Stimulated activated CD4-positive, alpha-beta T cell treated with anti-CD3 and anti-CD28 coated beads, Interleukin-1b, Interleukin-23, amount 100 ng/mL, for 24 hours (primary cell): ENCODE measurements at places on chromosomes 7 and 10.

DNA sequence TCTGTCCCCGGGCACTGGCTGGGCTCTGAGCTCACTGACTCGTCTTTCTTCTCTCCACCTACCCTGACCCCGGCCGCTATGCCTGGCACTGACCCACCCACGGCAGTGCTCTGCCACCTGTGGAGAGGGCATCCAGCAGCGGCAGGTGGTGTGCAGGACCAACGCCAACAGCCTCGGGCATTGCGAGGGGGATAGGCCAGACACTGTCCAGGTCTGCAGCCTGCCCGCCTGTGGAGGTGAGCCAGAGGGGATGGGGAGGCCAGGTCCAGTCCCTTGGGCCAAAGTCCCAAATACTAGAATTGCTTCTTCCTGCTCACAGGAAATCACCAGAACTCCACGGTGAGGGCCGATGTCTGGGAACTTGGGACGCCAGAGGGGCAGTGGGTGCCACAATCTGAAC lies 27.3 kb downstream of the TBATA start:
- DNase-seq: no peak

- no peak for DNase-seq
Observed at GRCh38 chr10:121754666-121755065, 156.4 kb upstream of the FGFR2 start.

GRCh38 chr7:45874408-45875131 lies 1.7 kb upstream of the CCDC201 start:
- no peak for DNase-seq

DNA sequence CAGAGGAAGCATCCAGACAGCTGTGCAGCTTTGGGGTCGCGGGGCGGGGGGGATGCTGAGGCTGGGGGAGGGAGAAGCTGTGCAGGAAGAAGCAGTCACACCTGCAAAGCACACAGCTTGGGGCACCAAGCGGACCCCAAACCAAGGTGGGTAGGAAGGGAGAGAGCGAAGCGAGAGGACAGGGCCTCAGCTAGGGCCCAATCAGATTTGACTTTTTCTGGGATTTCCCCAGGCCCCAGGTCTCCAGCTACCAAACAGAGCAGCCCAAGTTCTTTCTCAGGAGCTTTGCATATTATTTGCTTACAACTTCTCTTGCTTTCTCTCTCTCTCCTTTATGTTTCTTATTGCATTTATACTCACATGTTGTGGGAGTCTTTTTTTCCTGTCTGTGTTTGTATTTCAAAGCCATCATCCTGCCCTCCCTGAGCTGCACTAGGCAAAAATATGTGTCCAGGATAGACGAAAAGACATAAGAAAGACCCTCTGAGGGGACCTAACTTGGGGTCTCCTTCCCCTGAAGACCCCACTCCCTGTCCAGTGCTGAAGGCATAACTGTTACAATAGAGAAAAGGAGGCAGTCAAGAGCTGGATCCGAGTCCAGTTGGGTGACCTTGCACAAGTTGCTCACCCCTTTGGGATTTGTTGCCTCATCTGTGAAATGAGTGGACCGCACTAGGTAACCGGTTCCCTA lies 50.6 kb upstream of the SMNDC1 start:
- no peak for DNase-seq

GRCh38 chr7:131949659-131950058 lies 393.2 kb upstream of the PODXL start:
- no peak for DNase-seq

- DNase-seq: no peak
Observed at GRCh38 chr7:33876596-33877274, 28.6 kb upstream of the BMPER start.

DNA sequence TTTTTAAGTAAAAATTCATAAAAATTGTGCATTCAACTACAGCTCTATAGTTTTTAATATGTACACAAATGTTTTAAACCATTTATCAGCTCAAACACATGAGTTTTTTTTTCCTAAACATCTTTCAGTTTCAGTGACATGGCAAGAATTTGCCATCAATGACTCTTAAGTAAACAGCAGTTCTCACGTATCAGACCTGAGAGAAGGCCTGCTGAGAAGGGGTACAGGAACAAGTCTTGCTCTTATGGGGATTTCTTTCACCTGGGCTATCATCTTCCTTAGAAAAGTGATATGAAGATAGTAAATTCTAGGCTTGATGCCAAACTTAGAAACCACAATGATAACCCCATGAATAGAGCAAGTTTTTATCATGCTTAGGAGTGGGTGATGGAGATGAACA lies 467.8 kb downstream of the ARL4A start:
- no peak for DNase-seq

GRCh38 chr7:32905175-32905662 lies 13.7 kb upstream of the KBTBD2 start:
- DNase-seq: no peak

DNA sequence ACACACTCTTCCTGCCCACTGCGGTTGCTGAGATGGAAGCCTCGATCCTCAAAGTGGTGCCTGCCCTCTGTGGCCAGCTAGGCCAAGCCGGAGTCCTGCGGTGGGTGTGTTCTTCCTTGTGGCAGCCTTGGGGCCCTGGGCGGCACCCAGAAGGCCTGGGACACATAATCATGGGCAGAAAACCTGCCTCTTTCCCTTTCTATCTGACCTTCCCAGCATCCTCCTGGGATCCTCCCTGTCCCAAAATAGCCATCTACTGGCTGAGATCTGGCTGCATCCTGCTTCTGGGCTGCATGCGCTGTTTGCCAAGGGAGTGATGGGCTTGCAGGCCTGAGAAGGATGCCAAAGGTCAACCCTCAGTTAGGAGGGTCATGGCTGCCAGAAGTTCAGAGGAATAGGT lies 23.9 kb downstream of the COL13A1 start:
- no peak for DNase-seq

DNA sequence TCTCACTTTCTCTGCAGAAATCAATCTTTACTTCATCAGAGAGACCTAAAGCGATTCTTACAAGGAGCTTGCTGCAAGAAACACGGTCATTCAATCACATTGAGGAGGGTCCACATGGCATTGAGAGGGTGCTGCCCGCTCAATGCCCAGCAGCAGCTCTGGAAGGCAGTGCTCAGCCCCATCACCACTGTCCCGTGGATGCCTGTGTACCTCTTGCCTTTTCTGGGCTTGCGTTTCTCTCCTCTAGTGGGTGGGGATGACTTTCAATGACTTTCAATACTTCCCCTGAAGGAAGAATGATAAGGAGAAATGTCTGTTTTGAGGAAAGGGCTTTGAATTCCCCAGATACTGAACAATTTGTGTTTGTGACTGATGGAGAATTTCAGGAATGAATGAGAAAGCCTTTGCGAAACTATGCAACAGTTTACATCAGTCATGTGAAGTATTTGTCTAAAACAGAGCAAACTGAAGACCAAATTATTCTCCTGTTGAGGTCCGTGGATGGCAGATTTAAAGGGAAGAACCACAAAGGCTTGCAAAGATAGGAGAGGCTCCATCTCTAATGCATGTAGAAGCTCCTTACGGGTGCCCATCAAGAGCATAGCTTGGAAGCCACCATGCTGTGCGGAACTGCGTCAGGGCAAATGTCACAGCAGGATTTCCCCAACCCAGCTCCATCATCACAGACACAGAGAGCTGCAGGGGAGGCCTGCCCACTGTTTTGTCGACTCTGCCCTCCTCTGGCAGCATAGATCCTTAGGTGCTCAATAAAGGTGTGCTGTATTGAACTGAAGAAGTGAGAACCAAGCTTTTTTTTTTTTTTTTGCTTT lies 6.6 kb upstream of the ZNF22 start:
- no peak for DNase-seq

DNA sequence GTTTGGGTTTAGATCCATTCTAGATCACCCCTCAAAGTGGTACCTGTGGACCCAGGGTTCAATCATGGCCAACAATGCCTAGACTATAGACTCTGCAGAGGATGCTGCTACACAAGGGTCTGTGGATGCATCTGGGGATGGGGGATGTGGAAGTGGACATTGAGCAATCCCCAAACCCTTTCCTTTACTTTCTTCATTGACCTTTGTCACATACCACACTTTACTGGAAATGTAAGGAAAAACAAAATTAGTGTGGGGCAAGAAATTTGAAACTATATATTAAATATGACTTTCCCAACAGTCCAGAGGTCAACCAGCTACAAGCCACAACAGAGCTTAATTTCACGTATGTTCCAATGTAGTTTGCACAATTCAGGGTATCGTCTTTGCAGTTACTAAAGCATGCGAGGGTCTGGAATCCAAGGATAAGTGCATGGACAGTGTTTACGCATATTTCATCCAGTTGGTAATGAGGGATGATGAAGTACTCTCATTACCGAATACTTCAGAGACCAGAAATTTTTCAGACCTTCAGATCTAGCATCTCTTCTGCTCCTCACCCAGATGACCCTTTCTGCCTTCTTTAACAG lies 33.3 kb upstream of the CASD1 start:
- no peak for DNase-seq

DNA sequence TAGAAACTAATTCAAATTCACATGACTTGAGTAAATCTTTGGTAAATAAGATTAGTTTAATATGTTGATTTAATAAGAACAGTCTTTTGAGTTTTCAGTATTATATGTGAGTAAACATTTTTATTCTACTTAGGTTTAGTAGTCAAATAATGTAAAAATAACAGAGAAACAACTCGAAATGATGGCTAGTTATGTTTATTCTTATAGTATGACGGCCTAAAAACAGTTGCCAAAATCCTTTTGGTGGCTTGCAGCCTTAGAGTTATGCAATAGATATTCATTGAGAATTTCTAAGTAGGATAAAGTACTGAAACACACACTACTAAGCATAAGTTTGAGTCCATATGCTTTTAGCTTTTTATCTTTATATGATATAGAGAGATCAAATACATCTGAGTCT lies 184.8 kb downstream of the GNAI1 start:
- DNase-seq: no peak

DNA sequence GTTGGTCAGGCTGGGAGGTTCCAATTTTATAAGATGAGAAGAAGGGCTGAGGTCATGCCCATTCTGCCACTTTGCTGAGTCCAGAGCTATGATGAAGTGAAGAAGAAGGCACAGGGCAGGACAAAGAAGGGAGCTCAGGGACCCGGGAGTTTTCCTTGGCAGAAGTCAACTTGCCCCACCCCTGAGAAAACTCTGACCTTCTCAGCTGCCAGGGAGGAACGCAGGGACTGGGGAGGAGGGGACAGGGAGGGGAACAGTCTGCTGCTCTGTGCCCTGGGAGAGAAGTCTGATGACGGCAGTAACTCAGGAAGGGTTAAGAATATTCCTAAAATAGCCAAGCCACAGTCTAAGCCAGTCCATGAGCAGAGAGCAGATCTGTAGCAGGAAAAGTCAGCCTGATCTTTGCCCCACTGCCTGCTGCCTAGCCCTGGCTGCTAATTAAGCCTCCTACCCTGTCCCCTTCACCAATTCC lies 11.7 kb downstream of the ADIRF start:
- DNase-seq: no peak

DNA sequence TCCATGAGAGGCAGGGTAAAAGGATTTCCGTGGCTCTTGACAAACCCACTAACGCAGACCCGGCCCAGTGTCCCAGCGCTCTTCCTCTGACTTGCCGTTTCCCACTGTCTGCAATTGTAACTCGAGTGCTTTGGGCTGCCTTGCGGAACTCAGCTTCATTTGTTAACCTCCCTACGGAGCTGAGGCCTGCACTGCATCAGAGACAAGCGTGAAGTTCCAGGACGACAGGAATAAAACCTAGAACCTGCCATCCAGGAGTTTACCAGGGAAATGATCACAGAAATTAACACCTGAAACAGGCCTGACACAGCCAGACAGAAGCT lies 76.2 kb downstream of the SFMBT2 start:
- DNase-seq: no peak

GRCh38 chr10:74320717-74321116 lies 169.7 kb downstream of the ADK start:
- no peak for DNase-seq

- no peak for DNase-seq
Observed at GRCh38 chr10:92857904-92858514, 9.7 kb downstream of the EXOC6 start.

GRCh38 chr7:151838072-151838471 lies 38.8 kb downstream of the PRKAG2 start:
- DNase-seq: no peak

DNA sequence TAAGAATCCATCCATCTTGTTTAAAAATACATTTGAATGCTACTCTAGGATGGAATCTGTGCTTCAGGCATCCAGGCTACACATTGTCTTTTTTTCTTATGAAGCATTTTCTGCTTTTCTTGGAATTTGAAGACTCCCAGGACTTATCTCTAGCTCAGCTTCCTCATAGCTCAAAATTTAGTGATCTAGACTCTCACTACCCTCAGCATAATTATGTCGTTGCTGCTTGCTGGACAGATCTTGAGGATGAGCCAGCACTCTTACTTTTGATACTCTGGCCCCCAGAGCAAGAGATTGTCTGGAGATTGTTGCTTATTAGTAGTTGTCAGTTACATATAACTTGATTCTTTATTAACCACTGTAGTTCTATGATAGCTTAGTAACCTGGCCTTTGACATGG lies 83.3 kb upstream of the FGL2 start:
- DNase-seq: no peak

DNA sequence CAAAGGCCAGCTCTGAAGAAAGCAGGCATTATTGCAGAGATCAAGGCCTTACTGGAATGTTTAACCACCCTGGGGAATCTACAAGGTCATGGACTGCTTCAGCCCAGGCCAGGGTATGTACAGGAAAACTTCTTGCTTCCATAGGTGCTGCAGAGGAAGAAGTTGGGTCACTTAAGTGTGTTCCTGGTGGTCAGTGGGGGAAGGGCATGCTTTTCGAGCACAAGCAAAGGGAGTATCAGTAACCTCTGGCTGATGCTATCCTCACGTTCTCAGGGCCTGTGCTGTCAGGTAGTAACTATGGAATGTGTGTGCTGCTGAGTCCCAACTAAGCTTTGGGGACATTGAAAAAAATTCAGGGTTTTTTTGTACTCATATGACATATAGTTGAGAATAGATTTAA lies 234.0 kb upstream of the SP4 start:
- no peak for DNase-seq

DNA sequence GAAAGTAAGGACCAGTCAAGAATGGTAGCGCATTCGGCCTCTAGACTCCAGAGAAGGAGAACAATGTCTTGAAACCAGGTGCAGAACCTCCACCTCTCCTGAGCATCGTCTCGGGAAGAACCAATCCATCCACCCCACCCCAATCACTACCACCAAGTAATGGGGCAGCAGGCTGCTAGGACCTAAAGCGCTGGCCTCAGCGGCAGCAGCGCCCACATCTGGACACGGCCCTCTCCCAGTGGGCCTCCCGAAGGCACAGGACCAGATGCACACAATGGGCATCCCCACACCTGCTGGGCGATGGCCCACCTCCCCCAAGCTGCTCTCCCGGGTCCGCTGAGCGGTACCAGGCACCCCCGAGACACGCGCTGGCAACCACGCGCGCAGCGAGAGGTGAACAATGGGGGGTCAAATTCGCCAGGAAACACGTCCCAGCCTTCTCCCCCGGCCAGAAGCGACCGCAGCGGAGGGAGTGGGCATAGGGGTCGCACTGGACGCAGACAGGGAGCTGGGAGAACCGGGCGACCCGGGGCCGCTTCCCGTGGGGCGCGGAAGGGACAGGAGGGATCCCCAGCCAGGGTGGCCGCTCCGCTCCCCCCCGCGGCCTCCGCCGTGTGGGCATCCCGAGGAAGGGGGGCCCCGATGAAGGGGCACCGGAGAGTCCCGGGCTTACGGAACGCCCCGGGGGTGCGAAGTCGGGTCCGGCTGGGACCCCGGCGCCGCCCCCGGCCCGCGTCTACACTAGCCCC lies 506 bp downstream of the CTTNBP2 start:
- no peak for DNase-seq

GRCh38 chr7:66630531-66630930 lies 1.9 kb downstream of the KCTD7 start:
- DNase-seq: no peak

- no peak for DNase-seq
Observed at GRCh38 chr7:112025556-112025955, 180.6 kb downstream of the DOCK4 start.

- DNase-seq: no peak
Observed at GRCh38 chr7:94405506-94405905, 10.8 kb downstream of the COL1A2 start.
